ENCODE measurements at places on chromosomes 2 and 18.

GRCh38 chr18:52054324-52054723, 285.7 kb upstream of the DCC start:
- no peak for DNase-seq

DNA sequence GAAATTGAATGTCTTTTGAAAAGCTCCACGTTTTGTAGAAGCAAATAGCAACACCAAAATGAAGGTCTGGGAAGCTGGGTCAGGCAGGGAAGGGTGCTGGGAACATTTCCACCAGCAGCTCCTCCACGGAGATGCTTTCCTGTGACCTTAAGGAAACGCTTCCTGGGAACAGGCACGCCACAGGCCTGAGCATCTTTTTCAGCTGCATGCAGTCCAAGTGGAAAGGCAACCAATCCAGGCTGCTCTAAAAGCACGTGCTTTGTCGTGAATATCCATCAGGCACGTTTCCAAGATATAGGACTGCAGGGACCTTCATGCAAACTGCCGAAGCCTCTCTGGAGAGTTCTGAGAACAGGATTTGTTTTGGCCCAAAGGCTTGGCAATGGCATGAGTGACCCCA, 109.3 kb downstream of the KLHL29 start:
- DNase-seq: no peak

- DNase-seq: no peak
Measured at GRCh38 chr2:48343571-48344440, 186.1 kb upstream of the STON1 start.

GRCh38 chr2:48445091-48445725, 84.7 kb upstream of the STON1 start:
- no peak for DNase-seq

- DNase-seq: no peak
Measured at GRCh38 chr2:715854-716560, 38.8 kb upstream of the TMEM18 start.

DNA sequence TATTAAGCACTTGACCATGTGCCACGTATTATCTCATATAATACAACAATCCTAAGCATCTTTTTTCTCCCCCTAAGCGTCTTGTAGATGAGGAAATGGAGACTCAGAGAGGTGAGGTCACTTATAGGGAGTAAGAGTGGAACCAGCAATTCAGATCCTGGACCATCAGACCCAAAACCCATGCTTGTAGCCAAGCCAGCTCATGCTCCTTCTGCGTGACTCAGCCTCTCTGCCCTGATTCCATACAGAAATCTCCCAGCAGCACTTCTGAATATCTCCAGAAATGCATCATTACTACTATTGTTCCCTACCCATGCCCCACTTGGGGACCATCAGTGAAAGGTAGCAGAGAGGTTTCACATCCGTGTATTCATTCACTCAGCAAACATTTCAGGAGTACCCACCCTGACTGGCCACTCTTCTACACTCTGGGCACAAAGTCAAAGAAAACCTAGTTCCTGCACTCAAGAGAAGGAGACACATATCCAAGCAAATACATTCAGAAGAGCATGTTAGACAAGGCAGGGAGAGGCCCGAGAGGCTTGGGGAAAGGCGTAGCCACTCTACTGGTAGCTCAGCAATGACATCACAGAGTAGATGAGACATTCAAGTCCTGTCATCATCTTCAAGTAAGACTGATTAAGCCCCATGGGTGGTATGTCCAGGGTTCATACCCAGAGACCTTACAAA, 141.9 kb downstream of the MTCL1 start:
- DNase-seq: no peak
